ENCODE measurements at places on chromosomes 11 and 22.

DNA sequence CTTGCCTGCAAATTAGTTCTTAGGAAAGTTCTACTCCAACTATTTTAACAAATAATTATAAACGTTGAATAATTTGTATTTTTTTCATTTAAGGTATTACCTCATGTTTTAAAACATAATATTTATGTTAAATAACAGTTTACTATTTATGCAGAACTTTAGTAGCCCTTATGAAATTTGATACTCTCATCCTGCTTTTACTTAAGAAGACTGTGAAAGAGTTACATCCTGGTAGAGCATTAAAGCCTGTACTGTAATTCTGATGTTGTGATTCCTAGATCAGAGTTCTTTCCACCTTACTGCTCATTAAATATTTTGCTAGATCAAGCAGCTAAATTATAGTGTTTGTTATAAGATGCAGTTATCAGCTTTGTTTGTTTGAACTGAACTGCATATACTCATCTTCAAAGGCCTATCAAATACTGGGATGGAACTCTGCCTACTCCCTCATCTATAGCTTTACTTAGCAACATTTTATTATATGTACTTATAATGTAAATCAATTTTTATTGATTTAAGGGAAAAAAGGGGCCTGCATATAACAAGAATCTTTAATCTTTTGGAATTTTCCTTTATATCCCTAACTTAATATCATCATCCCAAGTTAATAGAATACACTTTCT, 304.2 kb downstream of the DYNC2H1 start:
- no peak for DNase-seq

- DNase-seq: no peak
Measured at GRCh38 chr11:64362339-64362738, 3.4 kb downstream of the RPS6KA4 start.

DNA sequence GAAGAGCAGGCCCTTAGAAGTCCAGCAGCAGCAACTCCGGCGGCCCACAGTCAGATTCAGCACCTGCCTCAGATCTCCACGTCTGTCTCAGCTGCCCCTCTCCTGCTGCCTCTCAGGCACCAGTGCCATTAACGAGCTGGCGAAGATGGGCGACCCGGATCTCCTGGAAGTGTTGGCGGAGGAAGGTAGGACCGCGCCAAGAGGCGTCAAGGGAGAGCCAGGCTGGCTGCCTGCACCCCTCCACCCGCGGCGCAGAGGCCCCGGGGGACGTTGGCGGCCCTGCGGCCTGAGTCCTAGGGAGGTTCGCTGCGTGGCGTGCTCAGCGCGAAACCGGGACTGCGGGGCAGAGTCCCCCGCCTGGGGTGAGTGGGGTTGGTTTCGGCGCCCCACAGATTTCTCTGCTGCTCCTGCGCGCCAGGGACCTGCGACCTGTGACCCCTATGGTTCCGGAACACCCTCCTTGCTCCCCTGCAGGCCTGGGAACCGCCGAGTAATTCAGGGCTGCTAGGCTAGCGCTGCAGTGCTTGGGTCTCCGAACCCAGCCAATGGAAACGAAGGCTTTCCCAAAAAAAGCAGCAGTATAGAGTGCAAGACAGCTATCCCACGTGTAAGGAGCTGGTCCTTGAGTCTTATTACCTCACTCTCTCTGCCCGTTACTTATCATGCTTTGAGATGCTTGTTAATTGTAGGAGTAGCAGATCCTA, 615 bp downstream of the ANO5 start:
- DNase-seq: no peak

DNA sequence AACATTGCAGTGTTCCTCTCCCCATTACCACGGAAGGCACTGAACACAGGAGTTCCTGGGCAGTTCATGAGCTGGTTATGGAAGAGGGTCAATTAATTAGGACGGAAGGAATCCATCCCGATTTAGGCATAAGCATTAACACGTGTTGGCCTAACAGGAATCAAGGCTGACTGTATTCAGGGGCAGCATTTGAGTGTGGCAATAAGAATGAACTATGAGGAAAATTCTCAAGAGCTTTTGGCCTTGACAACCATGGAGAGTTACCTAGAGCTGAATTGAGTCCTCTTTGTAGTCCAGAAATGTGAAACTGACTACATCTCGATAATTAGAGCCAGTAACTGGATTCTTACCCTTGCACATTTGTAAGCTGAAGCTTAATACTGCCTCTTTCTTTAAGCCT, 82.4 kb upstream of the CRTAM start:
- DNase-seq: no peak

DNA sequence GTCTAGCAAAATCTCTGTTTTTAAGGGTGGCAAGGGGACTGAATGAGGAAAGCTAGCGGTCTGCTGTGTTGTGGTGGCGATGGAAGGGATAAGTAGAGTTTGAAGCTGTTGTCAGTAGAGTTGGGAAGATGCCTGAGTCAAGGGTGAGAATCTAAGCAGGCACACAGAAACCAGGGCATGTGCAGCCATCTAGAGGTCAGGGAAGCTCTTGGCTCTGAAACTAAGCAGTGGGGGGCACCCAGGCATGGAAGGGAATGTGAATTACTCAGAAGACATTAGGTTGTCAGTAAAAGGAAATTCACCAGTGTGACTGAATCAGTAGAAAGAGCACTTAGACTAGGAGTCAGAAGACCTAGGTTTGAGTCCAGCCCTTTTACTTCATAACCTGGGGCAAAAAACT, 15.4 kb downstream of the BMAL1 start:
- no peak for DNase-seq

DNA sequence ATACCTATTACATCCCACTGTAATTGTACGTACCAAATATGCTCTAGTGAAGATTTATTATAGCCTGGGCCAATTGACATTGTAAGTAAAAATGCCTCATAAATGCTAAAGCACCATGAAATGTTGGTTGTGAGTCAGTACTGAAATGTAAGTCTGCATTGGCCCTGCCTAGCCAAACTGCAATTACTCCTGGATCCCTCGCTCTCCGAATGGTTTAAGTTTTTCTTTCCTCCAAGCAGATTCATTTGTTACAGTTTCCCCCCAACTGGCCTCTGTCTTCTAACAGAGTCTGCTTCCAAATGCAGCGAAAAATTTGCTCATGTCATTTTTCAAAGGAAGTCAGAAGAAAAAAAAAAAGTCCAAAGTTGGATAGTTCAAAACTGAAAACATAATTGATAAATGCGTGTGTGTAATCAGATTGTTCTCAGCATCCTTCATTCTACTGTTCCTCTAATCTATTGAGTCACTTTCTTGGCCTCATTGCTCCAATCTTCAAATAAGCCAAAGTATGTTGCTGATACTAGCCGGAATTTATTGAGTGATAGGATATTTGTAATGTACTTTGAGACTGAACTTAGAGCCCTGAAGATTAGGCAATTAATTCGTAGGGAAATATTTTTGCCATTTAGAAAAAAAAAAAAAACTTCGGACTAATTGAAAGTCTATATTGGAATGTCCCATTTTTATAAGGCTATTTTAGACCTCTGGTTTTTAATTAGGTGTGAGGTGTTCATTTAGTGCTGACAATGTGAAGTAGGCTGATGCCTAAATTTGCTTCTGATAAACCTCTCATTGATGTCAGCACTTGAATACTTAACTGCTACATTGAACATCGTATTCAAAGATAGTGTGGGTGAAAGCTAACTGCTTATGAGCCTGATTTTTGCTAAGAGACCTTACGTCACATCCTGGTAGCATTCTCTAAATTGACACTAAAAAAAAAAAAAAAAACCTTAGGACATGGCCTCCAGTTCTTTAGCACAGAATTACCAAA, 93.4 kb downstream of the WT1 start:
- no peak for DNase-seq

DNA sequence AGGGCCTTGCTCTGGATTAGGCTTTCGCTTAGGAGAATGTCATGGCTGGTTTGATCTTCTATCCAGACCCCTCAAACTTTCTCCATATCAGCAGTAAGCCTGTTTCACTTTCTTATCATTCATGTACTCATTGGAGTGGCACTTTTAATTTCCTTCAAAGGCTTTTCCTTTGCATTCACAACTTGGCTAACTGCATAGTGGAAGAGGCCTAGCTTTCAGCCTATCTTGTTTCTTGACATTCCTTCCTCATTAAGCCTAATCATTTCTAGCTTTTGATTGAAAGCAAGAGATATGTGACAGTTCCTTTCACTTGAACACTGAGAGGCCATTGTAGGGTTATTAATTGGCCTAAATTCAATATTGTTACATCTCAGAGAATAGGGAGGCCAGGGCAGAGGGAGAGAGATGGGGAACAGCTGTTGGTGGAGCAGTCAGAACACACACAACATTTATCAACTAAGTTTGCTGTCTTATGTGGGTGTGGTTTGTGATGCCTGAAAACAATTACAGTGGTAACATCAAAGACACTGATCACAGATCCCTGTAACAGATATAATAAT, 37.7 kb upstream of the APOBEC3A start:
- no peak for DNase-seq

DNA sequence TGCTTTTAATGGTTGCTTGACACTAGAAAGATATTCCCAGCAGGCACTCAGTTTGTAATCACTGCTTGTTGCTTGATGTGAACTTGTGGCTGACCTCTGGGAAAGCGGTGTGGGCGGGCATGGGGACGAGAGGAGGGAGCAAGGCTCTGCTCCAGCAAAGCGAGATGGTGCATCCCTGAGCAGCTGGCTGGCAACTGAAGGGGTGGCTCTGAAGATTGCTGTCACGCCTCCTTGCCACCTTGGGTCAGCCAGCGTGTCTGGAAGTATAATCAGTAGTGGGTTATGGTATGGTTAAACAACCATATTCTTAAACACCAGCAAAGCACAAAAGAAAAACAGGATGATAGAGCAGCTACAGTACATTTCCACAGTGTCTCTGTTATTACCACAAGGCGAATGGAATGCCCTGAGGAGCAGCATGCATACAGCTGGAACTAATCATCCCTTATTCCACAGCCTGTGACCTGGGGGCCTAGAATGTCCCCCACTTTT, 124.5 kb downstream of the TRIM44 start:
- no peak for DNase-seq

GRCh38 chr11:116539836-116540418, 232.9 kb downstream of the BUD13 start:
- DNase-seq: no peak

DNA sequence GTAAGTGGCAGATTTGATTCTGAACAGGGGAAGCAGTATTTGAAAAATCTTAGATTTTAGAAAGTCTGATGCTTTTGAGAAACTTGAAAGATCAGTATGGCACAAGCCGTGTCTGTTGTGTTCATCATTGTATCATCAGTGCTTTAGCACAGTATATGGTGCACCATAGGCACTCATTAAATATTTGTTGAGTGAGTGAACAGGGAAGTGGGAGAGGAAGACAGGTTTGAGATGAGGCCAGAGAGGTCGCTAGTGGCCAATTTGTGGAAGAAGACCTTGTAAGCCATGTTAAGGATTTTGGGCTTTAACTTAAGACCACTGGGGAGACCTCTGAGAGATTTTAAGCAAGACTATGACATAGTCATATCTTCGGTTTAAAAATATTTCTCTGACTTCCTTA, 12.9 kb downstream of the CHEK1 start:
- DNase-seq: no peak
